ENCODE measurements at places on chromosomes 12 and 14.

GRCh38 chr12:62705846-62706245 is 229.1 kb downstream of the PPM1H start:
- no peak for DNase-seq

GRCh38 chr12:116400636-116401372 is 123.3 kb upstream of the MED13L start:
- no peak for DNase-seq

GRCh38 chr14:99838639-99839134 is 45.5 kb downstream of the EML1 start:
- DNase-seq = no peak

- DNase-seq = no peak
Observed at GRCh38 chr12:96425321-96425720, 25.1 kb upstream of the CDK17 start.

DNA sequence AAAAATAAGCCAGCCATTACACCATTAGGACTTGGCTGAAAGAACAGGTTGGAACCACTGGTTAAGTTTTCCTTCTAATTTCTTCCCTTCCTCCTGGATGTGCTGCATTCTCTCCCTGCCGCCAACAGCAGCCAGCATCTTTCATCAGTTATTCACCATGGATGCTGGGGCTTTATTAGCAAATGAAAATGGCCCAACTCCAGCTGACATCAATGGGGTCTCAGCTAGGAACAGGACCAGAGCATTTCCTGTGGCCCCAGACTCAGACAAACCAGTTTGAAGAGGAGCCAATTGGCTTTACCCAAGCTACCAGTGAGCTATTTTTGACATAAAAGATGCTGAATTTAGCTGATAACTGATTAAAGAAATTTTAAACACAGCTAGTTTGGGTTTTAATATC is 26.0 kb upstream of the TBX5 start:
- no peak for DNase-seq

DNA sequence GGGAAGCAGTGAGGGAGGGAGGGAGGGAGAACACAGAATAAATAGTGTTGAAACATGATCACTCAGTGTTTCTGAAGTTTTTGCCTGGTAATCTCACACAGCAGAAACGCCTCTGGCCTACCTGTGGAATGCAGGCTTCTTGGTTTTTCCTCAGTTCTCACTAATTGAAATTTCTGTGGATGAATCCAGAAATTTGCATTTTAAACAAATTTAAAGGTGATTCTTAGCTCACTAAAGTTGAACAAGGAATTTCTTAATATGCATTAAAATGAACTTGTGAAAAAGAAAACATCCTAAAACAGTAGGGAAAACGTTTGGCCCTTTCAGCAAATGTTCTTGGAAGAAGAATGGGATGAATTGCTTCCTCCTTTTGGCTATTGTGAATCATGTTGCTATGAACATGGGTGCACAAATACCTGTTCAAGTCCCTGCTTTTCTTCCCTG is 1.4 kb downstream of the RNASE9 start:
- DNase-seq = no peak

GRCh38 chr14:99257122-99257672 is 14.8 kb downstream of the BCL11B start:
- DNase-seq = no peak

- no peak for DNase-seq
Observed at GRCh38 chr12:96093543-96094196, 58.3 kb upstream of the LTA4H start.

DNA sequence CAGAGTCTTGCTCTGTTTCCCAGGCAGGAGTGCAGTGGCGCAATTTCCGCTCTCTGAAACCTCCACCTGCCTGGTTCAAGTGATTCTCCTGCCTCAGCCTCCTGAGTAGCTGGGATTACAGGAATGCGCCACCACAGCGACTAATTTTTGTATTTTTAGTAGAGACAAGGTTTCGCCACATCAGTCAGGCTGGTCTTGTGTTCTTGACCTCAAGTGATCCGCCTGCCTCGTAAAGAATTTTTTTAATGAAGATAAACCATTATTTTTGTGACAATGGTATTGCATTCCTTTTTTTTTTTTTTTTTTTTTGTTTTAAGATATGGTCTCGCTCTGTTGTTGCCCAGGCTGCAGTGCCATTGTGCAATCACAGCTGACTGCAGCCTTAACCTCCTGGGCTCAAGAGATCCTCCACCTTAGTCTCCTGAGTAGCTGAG is 25.8 kb downstream of the ACVR1B start:
- no peak for DNase-seq

- DNase-seq = no peak
Observed at GRCh38 chr14:63383776-63384367, 65.1 kb upstream of the GPHB5 start.

DNA sequence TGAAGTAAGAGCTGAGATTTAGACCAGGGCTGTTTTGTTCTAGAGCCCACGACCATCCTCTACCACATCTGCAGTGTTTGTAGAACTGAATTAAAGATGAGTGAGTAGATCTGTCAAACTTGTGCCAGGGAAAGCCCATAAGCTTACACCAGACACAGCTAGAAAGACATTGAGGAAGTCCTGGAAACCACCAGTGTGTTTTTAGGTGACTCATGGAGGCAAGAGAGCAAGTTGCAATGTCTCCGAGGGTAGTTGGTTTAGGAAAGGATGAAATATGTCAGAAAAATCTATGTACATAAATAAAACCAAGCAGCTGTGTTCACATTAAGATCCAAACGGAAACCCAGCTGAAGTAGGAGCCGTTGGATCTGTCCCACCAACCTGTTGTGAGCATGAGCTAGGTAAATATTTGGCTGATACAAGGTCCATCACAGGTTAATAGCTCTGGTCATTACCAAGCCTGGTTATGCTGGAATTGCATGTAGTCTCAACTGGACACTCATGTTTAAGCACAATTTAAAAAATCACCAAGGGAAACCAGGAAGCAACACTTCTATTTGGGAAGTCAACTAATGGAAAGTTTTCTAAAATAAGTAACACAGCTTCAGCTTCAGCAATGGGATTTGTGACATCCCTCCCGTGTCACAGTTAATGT is 49.9 kb upstream of the PLEKHG3 start:
- DNase-seq = no peak

DNA sequence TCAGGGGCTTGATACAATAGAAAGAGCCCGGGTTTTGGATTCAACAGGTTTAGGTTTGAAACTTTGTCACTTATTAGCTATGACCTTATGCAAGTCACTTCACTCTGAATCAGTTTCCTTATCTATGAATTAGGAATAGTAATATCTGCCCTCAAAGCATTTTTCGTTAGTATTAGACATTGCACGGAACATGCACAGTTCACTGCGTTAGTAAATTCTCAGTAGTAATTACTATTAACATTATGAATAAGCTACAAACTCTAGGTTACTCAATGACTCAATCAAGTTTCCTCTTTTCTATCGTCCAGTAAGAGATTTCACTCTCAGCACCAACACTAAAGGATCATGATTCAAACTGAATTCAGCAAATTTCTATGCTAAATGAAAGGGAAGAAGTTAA is 150.3 kb downstream of the CEP83 start:
- DNase-seq = no peak

DNA sequence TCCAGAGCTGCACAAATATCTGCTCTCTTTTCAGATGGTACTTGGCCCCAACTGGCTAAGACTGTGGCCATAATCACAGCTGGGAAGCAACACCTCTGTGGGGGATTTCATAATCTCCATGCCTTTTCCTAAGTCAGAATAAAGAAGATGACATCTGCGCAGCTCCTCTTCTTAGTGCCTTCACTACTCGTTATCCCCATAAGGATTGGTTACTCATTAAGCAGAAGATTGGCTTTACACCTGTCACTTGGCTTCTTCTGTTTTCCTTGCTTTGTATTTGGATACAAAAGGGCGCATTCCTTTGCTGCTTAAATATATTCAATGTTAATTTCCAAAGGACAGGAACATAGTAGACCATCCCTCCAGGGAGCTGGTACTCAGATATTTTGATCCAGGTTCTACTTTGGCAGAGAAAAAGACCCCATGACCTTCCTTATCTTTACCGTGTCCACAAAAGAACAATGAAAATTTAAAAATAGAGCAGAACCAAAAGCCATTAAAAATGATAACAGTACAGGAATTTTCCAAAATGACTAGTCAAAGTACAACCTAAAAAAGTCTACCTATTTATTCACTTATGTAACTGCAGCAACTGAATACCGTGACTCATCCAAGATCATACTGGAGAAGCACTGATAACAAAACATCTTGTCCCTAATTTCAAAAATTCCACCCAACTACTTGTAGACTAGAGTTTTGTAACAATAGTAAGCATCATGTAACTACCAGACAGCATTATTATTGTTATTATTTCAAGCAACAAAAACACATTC is 352.3 kb upstream of the TMPO start:
- DNase-seq = no peak

GRCh38 chr14:37864861-37865718 is 269.7 kb downstream of the TTC6 start:
- DNase-seq = peak; percentile 43

DNA sequence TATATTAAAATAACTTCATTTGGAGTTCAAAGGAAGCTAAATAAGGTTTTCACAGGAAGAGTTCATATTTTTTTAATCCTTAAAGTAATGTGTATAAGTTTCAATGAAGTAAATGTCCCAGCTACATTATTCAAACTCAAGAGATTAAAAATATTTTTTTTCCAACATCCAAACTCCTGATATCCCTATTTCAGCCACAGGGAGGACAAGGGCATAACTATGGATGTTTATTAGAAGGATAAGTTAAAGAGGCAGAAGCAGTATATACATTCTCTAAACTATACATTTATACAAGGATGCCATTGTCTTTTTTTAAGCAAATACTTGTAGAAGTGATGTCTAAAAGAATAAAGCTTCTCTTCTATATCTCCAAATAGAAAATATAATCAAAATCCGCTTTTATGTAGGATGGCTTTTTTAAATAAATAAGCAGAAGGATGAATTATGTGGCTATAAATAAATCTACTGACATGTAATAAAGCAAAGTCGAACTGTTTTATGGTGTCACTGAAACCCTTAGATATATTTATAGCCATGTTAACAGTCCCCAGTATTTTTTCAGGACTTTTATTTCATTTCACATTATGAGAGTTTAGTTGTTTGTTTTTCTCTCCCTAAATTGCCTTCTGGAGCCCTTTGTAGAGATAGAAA is 936.5 kb downstream of the DIO2 start:
- no peak for DNase-seq

DNA sequence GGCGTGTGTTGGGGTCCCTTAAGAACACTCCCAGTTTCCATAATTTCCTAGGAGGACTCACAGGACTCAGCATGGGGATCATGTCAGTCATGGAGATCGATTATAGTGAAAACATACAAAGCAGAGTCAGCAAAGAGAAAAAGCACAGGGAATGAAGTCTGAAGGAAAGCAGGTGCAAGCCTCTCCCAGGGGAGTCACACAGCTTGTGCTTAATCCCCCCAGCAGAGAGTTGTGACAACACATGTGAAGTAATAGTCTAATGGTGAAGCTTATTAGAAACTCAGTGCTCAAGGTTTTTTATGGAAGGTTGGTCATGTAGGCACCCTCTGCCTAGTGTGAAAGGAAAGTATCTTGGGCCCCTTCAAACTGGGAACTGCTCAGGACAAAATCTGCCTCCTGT is 149.0 kb upstream of the SEL1L start:
- DNase-seq = no peak

DNA sequence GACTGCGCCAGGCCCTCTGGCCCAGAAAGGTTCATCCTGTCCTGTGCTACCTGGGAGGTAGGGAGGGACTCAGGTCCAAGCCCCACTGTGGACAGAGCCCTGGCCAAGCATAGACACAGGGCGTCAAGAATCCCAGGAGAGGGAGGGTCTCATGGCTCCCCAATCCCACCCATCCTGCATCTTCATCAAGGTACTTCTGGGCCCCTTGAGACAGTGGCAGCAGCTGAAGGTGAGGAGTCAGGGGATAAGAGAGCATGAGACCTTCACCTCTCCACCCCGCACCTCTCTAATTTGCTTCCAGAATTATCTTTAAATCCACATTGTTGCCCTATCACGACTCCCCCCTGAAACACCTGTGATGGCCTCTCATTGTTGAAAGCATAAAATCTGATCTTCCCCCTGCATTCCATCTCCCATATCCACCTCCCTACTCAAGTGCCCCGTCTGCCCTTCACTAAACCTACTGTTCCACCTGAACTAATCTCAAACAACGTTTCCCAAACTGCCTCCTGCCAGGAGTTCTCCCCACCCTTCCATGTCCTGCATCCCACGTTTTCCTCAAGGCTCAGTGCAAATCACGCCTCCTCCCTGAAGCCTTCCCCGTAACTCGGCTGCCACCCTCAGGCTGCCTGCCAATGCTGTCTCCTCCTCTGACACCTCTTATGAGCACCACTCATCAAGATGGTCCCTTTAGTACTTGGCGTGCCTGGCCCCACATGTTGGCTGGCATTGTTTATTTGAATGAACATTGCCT is 27.1 kb downstream of the KRT18 start:
- DNase-seq = no peak

DNA sequence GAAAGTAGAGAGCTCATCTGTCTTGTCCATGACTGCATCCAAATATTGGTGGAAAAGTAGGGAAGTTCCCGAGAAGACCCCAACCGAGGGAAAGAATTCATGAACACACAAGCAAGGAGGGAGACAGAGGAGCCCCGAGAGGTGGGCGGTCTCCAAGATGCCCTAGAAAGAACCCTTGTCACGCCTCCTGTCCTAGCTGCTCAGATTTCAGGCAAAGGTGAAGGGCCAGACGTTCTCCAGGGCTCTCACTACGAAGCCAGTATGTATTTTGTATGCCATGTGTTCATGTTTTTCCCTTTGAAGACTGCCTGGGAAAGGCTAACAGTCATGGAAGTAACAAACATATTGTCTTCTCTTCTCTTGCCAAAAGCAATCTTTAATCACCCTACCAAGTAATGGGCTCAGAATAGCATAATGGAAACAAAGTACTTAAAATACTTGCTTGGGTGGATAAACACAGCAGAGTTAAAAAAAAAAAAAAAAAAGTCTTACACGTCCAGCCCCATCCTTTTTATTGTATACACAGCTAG is 99.2 kb upstream of the TBX3 start:
- DNase-seq = no peak

DNA sequence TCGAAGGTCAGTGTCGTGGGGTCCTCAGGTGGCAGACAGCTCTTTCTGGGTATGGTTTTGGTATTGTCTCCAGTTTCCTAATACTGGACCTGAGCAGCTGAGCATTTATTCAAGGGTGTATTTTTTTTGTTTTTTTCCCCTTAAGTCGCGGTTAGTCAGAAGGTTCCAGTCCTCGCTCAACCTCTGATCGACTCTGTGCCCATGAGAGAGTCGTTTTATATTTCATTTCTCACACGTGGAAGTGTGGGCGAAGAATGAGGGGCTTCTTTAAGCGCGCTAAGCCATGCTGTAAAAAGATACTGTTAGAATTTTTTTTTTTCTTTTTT is 499 bp downstream of the MIPOL1 start:
- no peak for DNase-seq

- DNase-seq = no peak
Observed at GRCh38 chr14:77310026-77310425, 10.7 kb downstream of the POMT2 start.

GRCh38 chr12:73053893-73054292 is 781.7 kb downstream of the TRHDE start:
- DNase-seq = no peak

- DNase-seq = no peak
Observed at GRCh38 chr12:59736786-59737185, 141.0 kb downstream of the SLC16A7 start.
